Right atrium auricular region (tissue), 2 donors: ENCODE measurements at places on chromosomes 1 and 21. TPM values are rescaled to one million over a fixed set of nuclear protein-coding genes. Genes with fewer than 3 reads are reported as not detected.

- no peak overlapping the region for H3K27ac ChIP-seq
- no peak for DNase-seq
- no peak overlapping the region for H3K4me3 ChIP-seq
- peaks cover 41% of the 10 kb centered on the region for H3K27me3 ChIP-seq
- peaks cover 43% of the 10 kb centered on the region for H3K4me1 ChIP-seq
These were observed 5.7 kb downstream of the DMRTA2 start for GRCh38 chr1:50417507-50417906.

DNA sequence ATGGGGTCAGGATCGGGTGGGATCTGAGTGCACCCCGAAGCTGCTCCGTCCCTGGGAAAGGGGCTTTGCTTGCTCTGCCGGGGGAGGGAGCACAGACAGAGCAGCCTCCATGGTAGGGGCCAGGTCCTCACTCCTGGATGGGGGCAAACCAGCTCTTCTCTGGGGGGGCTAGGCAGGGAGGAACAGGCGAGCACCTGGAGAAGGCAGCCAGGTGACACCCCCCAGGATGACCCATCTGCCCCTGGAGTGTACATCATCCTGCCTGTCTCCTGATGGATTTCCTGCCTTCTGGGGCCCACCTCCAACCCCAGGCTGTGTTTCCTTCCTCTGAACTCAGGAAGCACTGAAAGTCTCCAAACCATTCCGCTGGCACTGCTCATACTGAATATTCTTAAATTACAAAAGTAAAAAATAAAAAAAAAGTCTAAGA is 248.0 kb downstream of the RHOU start:
- no peak overlapping the region for H3K4me3 ChIP-seq
- no peaks in the 10 kb centered on the region for H3K27me3 ChIP-seq
- no peak for DNase-seq
- H3K27ac ChIP-seq = no peak overlapping the region
- no peaks in the 10 kb centered on the region for H3K4me1 ChIP-seq

DNA sequence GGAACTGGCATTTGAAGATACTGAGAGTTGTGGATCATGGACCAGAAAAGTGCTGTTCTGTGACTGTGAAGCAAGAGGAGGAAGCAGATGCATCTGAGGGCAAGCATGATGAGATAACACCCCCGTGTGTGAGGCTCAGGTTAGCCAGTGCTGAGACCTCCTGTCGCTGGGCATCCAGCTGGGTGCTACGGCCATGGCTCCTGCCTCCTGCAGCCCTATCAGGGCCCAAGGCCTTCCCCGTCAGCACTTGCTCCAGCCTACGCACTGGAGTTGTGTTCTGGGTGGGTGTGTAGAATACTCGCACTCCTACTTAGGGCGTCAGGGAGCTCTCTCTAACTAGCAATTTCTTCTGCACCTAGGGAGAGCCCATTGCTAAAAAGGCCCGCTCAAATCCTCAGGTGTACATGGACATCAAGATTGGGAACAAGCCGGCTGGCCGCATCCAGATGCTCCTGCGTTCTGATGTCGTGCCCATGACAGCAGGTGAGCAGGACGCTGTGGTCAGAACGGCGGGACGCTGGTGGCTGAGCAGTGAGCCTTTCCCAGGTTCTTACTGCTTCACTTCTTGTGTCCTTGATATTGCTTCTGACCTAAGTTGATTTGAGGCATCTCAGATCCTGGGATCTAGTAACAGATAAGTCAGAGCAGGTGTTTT is 6.5 kb downstream of the PPIE start:
- H3K4me3 ChIP-seq = no peak overlapping the region
- H3K4me1 ChIP-seq = no peaks in the 10 kb centered on the region
- no peak overlapping the region for H3K27ac ChIP-seq
- DNase-seq = no peak
- peaks cover 93% of the 10 kb centered on the region for H3K36me3 ChIP-seq

GRCh38 chr1:85629532-85629920 is 49.0 kb downstream of the CCN1 start:
- no peak for DNase-seq
- H3K27ac ChIP-seq = no peak overlapping the region
- no peaks in the 10 kb centered on the region for H3K27me3 ChIP-seq

Gene BCAR3
- 12.7 TPM for total RNA-seq

Gene RGS5
- total RNA-seq = 43.5 TPM
